ENCODE measurements at places on chromosomes 11 and 22. TPM values are rescaled to one million over a fixed set of nuclear protein-coding genes. Genes with fewer than 3 reads are reported as not detected.
A peak's percentile ranks its signal among the peaks of the same experiment; 100 is the strongest.

DNA sequence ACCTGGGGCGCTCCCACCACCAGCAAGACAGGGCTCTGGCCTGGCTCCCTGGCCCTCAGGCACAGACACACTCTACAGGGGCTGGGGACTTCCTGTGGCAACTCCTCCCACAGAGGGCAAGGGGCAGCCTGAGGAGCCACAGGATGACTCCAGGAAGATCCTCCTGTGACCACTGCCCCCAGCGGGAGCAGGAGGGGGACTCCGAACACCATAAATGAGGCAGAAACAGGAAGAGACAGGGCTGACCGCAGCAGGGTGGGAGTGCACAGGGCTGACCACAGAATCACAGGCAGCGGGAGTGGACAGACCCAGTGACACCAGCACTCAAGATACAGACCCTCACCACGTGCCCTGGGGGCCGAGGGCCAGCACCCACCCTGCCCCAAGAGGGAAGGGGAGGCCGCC lies 10.8 kb downstream of the ARAP1 start:
- DNase-seq, result no peak

DNA sequence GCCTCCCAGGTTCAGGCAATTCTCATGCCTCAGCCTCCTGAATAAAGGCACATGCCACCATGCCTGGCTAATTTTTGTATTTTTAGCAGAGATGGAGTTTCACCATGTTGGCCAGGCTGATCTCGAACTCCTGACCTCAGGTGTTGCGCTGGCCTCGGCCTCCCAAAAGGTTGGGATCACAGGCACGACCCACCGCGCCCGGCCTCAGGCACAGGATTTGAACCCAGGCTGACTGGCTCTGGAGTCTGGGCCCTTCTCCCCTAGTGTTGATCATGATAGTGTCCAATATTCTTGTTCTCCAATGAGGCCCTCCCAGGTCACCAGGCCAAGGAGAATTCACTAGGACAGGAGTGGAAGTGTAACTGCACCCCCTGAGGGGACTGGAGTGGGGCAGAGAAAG lies 401.9 kb downstream of the LARGE1 start:
- no peak for DNase-seq

DNA sequence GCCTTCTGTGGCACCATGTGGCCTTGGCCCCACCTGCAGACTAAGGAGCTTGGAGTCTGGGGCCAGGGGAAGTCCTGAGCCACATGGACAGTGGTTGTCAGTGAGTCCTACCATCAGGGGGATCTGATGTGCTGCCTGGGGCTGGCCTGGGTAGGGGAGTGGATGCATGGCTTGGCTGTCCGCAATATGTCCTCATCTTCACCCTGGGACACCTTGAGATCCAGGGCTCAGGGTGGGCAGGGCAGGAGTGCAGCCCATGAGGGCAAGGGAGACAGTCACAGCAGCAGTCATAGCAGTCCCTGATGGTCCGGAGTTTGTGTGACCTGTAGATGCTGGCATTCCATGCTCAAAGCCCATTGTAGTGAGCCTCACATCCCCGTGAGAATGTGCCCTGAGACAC lies 256.8 kb upstream of the B3GAT1 start:
- DNase-seq, result no peak

GRCh38 chr11:3182462-3182852 lies 17.3 kb upstream of the OSBPL5 start:
- DNase-seq, result peak; percentile 23

GRCh38 chr11:122440811-122441665 lies 214.5 kb upstream of the UBASH3B start:
- peak; percentile 75 for DNase-seq

The KIF18A gene
- total RNA-seq, result 0.16 TPM

DNA sequence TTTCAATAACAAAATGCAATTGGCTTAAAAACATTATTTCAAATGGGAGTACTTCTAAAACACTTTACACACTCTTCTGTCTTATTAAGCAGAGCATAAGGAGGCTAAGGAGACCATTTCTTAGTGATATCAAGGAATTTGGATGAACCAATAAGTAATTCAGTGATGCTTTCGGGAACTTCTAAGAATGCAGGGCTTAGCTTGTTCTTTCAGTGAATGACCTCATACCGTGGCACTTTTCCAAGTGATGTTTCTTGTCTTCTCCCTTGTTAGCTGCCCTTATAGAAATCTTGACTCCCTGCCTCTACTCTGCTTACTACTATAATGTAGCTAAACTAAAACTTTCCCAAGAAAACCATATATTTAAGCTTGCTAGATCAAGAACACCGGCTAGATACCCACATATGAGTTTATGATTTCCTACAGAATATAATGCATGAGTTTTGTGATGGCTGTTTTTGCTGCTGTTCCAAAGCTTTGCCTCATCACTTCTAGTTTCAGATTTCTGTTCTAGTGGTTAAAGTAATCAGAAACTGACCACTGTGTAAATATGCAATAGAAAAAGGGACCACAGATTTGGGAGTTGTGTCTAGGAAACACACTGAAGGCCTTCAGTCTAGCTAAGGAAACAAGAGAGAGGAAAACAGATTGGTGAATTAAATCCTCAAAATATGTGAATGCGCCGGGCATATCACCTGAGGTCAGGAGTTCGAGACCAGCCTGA lies 37.5 kb upstream of the STK33 start:
- no peak for DNase-seq

All from Right ventricle myocardium superior (tissue), 1 donor.